ENCODE measurements at places on chromosomes 5 and 9. TPM values are rescaled to one million over a fixed set of nuclear protein-coding genes. Genes with fewer than 3 reads are reported as not detected.

MYOZ3 gene
- 6.8 TPM for total RNA-seq

ITK gene
- total RNA-seq: not detected

GRCh38 chr9:120117081-120117480 is 462.9 kb downstream of the CDK5RAP2 start:
- no peak overlapping the region for H3K4me3 ChIP-seq
- H3K27me3 ChIP-seq: no peaks in the 10 kb centered on the region
- H3K27ac ChIP-seq: no peak overlapping the region
- no peak for DNase-seq

DNA sequence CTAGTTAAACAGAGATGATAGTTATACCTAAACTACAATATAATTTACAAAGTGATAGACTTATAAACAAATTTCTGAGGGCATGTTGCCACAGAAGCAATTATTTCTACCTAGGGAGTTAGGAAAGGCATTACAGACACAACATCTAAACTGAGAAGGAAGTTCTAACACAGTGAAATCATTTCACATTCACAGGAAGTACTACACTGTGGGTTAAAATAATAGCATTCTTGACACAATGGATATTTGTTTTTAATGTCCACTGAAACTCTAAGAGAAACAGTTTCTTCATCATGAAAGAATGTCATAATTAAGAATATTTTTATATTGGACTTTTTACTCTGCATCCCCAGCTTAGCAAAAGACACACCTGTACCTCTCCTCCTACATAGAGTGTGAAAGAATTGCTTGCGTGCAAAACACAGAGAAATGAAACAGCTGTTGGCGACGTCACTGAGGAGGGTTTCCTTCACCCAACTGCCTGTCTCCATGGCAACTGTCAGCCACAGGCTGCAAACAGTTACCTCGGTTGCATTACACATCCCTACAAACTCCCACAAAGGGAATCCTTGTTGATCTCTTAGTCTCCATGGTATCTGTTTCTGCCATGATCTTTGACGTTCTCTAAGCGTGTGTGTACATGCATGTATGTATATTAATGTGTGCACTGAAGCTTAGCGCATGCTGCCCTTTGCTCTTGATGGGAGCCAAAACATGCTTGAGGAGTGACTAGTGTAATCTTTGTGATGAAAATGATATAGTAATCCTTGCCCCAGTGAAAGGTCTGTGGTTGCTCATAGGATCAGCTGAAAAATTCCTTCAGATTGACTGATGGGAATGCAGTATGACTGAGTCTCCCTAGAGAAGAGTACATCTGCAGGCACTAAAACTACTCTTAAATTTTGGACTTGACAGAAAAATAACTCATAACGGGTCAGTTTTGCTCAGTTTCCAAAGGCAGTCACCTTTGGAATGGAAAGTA is 168.5 kb downstream of the ACTL7B start:
- no peaks in the 10 kb centered on the region for H3K4me1 ChIP-seq
- H3K27me3 ChIP-seq: no peaks in the 10 kb centered on the region
- peak; percentile 71 for DNase-seq
- no peaks in the 10 kb centered on the region for H3K36me3 ChIP-seq
- no peak overlapping the region for H3K27ac ChIP-seq

GRCh38 chr9:127341152-127341551 is 55.8 kb upstream of the SLC2A8 start:
- no peak for DNase-seq
- H3K36me3 ChIP-seq: no peaks in the 10 kb centered on the region
- no peaks in the 10 kb centered on the region for H3K27me3 ChIP-seq
- no peak overlapping the region for H3K4me3 ChIP-seq

- DNase-seq: no peak
- H3K36me3 ChIP-seq: no peaks in the 10 kb centered on the region
- H3K4me1 ChIP-seq: no peaks in the 10 kb centered on the region
- no peak overlapping the region for H3K27ac ChIP-seq
- no peaks in the 10 kb centered on the region for H3K27me3 ChIP-seq
- H3K4me3 ChIP-seq: no peak overlapping the region
Observed at GRCh38 chr5:27381686-27382085, 343.3 kb upstream of the CDH9 start.

DNA sequence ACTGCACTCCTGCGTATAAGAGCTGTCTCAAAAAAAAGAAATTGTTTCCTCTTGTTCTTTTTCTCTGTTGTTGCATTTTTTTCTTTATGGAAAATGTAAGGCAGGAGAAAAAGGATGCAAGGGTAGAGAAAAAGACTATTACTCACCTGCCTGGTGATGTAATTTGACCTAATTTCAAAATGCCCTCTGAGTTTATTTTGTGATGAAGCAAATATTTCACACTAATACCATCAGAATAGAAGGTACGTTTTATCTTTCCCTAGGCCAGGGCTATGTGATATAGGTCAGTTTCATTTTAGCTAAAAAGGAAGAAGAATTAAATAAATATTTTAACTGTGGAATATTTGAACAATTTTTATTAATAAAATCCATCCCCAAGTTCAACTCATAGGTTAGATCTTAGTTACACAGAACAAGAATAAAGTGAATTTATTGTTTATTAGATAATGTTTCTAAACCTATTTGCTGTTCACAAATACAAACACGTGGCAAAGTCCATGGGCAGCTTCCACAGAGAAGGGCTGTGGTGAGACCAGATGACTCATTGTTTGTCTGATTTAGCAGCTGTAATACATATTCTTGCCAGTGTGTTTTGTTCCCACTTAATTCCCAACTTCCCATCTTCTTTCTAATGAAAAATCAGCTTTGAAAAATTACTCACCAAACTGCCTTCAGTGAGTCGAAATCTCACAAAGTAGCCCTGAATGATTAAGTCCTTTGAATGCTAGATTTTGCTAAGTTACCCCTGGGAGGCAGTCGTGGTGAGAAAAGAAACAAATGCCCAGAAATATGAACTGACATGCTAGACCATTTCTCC is 52.8 kb upstream of the CCDC112 start:
- H3K4me3 ChIP-seq: no peak overlapping the region
- H3K36me3 ChIP-seq: no peaks in the 10 kb centered on the region
- no peaks in the 10 kb centered on the region for H3K27me3 ChIP-seq

Measured in cardiac muscle cell (in vitro differentiated cells and primary cell).